Cortex of kidney (tissue), 1 donor: ENCODE measurements at places on chromosomes 4 and X.

DNA sequence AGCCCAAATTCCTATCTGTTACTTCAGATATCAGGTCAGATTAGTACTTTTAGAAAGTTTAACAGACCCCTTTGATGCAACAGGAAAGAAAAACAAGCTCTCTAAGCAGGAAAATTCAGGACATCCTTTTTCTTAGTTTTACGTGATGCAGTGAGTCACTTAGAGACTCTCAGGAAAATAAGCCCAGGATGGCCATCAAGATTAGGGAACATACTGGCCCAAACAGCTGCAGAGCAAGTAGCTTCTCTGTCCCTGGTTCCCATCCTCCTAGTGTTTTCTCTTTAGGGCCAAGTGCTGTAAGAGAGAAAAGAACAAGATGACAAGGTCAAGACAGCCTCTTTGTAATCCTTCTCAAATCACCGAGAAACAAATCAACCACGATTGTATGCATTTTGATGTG is 219.1 kb downstream of the ZNF674 start:
- no peak for DNase-seq

DNA sequence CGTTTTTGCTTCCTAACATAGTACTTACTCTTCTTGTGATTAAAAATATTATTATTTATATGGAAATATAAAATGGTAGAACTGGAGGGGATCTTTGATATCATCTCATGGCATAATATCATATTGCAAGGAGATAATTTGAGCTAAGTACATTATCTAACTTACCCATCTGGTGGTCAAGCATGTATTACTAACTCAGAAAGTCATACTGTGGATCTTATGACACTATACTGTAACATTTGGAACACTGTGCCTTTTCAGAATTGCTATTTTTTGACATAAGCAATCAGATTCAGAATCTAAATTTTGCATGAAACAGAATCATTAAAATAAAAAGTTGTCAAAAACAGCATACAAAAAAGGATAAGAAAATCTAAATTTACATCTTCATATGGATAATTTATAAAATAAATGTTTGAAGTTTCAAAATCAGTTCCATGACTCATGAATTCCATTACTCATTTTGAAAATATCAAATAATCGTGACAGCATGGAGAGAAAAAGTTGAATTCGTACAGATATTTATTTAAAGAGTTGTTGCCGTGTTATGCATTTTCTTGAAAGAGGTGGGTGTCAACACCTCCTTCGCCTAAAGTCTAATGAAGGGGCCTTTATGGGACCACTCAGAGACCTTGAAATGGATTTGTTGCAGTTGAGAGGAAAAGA is 928.1 kb downstream of the PDHA2 start:
- no peak for DNase-seq

GRCh38 chrX:66142351-66142750 is 21.7 kb upstream of the HEPH start:
- DNase-seq: no peak

DNA sequence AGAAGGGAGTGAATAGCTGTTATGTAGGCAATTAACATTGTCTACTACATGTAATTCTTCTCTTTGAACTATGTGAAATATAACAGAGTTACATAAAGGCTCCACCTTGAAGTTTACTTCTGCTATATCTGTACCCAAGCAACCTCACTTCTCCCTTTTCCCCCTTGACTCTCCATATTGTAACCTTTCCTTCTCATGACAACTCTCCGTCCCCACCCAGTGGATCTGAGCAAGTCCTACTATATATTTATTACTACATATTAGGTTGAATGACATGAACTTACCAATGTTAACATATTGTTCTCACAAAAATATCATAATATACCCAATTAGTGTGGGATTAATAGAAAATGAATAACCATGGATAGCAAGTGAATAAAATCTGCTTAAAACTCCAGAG is 93.2 kb upstream of the ATP8A1 start:
- no peak for DNase-seq

GRCh38 chrX:30863974-30864373 is 25.1 kb downstream of the TAB3 start:
- no peak for DNase-seq
